Right cardiac atrium (tissue), 5 donors: ENCODE measurements at places on chromosomes 16 and 17.
A peak's percentile ranks its signal among the peaks of the same experiment; 100 is the strongest.

GRCh38 chr17:51029568-51030463, 90.9 kb downstream of the SPAG9 start:
- DNase-seq = no peak

- no peak for DNase-seq
Measured at GRCh38 chr16:28100810-28101532, 37.5 kb upstream of the GSG1L start.

- DNase-seq = no peak
Measured at GRCh38 chr17:82059272-82060000, 6.2 kb downstream of the DUS1L start.

DNA sequence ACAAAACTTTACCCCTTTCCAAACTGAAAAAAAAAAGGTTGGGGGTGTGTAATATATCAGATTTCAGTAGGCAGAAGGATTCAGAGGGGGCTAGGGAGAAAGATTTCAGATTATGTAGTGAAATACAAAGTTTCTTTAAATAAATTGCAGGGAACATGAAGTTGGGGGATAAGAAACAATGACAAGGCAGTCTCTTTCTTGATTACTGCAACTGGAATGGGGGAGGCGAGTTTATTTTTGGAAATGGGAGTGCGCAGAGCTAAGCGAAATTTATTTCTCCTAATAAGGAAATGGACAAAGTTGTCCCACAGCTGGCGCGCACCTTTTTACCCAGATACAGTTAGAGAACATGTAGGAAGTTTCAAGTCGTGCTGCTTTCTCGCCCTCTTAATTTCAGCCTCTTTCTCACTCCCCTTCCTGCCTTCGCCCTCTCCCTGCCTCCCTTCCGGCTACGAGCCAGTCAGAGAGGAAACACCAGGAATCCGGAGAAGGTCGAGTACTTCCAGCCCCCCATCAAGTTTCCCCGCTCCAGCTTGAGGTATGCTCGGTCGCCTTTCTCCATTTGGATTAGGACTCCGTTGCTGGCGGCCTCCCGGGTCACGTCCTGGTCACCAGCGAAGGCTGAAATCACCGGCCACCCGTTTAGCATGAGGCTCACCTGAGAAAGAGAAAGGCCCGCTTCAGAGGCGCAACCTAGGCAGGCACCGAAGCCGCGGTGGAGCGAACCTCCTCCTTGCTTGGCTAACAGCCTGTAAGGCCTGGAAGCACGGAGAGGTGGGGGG, 2.5 kb downstream of the CBLN1 start:
- no peak for DNase-seq

GRCh38 chr17:6435051-6435450, at the start of gene AIPL1:
Gene AIPL1 (minus strand): TSS chr17:6435121. CDS start chr17:6435104, 17 bp downstream.
- no peak for DNase-seq

DNA sequence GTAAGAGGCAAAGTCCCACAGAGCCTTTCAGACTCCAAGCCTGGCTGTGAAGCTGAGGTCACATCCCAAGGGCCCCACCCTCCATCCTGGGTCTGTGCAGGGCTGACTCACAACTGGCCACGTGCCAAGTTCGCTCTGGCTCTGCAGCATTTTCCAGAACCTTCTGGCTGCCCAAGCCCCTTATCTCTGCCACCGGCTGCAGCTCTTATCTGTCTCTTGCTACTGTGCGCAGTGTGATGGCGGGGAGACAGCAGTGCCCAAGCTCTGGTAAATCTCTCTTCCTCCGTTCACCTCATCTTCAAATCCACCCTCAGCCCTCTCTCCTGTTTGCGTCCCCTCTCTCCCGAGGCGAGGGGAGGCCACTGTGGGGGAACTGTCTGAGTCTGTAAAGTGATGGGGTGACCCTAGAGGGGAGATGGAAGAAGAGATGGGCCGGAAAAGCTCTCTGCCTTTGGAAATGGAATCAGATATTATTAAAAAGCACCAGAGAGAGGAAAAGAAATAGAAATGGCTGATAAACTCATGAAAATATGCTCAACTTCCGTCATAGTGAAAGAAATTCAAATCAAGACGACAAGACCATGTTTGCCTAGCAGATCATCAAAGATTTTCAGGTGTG, 162.7 kb upstream of the CDC42EP4 start:
- DNase-seq = peak; percentile 90

GRCh38 chr17:49926886-49927285, 42.1 kb upstream of the DLX4 start:
- peak; percentile 89 for DNase-seq

- no peak for DNase-seq
Measured at GRCh38 chr16:26102369-26102768, 410.6 kb downstream of the HS3ST4 start.
